ENCODE measurements at places on chromosomes 1 and 21. TPM values are rescaled to one million over a fixed set of nuclear protein-coding genes. Genes with fewer than 3 reads are reported as not detected.

The MYOCOS gene
- total RNA-seq: not detected

DNA sequence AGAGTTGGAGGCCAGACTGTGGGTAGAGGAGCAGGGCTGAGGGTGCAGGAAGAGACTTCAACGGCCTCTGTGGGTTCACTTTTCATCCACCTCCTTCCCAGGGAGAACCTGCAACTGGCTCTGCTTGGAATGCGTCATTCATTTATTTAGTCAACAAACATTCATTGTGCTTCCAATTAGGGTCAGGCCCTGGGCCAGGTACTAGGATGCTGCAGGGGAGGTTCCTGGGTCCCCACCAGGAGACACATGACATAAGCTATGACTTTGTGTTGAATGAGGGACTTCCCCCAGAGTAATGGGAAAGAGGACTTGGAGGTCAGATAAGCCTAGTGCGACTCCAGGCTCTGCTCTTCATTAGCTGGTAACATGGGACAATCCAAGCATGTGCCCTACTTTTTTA is 46.3 kb upstream of the RPL11 start:
- no peak for DNase-seq

GRCh38 chr1:233654658-233655280 is 40.9 kb downstream of the KCNK1 start:
- no peak for DNase-seq

GRCh38 chr1:39898648-39899603 is 2.8 kb downstream of the MYCL start:
- DNase-seq: no peak

DNA sequence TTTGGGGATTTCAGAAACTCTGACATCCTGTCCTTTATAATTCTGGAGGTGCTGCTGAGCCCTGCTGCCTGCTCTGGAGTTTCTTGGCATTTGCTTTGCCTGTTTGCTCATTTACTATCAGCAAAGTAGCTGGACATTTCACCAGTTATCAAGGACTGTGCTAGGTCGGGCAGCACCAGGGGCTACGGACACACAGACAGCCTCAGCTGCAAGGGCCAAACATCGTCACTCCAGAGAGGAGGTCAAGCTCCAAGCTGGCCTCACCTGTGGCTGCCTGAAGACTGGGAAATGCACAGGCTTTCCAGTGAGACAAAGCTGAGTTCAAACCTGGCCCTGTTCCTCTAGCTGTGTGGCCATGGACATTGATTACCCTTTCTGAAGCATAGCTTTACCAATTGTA is 143.7 kb downstream of the LRIG2 start:
- DNase-seq: no peak

DNA sequence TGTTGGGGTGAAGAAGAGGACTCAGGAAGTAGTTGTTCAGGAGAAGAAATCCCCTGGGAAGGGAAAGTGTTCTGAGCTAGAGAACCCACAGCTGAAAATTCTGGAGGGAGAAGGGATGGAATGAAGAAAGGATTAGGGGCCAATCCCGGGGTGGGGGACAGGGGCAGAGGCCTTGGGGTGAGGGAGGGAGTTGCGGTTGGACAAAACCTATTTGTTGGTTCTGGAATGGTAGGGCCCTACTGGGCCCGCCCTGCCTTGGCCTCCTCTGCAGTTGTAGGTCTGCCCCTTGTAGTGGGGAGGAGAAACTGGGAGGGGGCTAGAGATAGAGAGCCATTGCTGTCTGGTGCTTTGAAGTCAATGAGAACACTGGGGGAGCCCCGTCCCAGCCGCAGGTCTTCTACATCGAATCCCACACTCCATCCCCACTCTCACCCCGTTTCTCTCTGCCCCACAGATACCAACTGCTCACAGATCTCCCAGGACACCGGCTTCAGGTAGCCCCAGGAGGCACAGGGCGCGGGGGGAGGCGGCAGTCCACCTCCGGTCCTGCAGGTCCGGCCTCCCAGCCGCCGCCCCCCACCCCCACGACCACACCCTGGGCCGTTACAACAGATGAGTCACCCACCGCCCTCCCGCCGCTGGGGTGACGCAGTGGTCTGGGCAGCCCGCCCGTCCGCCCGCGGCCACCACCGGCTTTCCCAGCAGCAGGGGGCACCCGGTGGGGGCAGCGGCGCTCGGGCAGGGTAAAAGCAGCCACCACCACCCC is 1.1 kb downstream of the TAGLN2 start:
- DNase-seq: peak; percentile 92
